ENCODE measurements at places on chromosomes 5 and 9.
A peak's percentile ranks its signal among the peaks of the same experiment; 100 is the strongest.

DNA sequence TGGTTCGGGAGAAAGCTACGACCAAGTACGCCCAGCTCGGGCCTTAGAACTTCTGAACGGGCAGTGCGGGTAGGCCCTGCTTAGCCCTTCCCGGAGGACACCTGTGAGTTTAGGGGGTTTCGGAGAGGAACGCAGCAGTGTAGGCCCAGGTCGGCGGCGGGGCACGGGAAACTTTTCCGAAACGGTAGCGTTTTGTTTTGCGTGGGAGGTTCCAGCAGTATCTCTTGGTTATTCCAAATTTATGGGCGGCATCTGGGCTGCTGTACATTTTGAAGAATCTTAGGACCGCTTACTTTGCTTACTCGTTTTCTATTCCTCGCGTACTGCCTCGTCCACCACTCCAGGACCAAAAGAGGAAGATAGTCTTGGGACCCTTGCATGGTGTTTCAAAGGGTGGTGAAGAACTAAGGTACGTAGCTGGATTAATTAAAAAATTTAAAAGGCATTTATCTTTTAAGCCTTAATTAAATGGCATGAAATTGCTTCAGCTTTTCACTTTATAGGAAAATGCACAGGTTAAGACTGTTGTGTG, 492 bp downstream of the TENT2 start:
- no peak for DNase-seq

- DNase-seq, result peak; percentile 35
These were observed 418.6 kb upstream of the TYRP1 start for GRCh38 chr9:12274577-12274976.

DNA sequence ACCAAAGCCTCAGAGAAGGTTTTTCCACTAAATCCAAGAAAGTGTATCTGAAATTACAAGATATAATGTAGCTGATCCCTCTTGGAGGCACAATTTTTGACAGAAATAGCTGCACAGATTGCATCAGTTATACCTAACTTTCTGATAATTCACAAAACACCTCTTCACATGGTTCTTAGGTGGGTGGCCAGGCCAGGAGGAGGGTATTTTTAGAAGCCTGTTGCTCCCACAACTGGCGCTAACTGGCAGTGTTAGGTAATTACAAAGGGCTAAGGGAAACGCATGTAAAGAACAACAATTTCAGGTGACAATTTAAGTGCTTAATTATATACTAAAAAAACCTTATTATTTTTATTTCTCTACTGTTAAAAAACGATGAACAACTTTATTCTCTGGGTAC, 247.9 kb downstream of the BNC2 start:
- DNase-seq, result no peak

DNA sequence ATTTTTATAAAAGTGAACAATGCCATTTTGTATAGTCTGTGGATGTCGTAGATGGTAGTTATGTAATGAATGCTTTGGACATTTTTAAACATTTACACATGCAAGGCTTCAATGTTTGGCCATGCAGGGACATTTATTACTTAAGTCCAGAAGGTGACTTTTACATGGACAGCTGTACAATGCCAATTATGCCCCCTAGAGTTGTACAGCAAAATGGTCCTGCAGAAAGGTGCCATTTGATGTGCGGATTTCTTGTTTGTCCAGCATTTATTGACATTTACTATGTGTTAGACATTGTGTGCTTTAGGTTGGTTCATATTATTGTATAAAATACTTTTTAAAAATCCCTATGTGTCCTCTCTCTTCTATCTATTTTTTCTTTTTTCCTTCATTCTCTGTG, 22.5 kb upstream of the COMMD10 start:
- no peak for DNase-seq

GRCh38 chr5:155004138-155004744, 9.3 kb upstream of the KIF4B start:
- DNase-seq, result no peak

GRCh38 chr9:2755285-2755684, 38.0 kb downstream of the KCNV2 start:
- no peak for DNase-seq

DNA sequence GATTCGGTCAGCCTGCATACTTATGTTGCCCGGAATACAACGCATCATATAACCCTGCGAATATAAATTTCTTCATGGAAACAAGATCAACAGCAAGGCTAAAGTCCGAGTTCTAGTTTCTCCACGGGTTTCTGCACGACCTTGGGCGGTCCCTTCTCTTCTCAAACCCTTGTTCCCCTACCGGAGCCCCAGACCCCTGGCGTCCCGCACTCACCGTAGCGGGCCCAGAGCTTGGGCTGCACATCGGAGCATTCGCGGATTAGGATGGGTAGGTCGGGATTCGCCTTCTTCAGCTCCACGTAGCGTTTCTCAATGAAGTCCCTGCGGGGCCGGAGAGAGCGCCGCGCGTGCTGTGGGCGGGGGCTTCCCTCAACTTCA, 399 bp downstream of the NDUFA2 start:
- no peak for DNase-seq

GRCh38 chr9:3875361-3876132, 349.7 kb upstream of the RFX3 start:
- no peak for DNase-seq

DNA sequence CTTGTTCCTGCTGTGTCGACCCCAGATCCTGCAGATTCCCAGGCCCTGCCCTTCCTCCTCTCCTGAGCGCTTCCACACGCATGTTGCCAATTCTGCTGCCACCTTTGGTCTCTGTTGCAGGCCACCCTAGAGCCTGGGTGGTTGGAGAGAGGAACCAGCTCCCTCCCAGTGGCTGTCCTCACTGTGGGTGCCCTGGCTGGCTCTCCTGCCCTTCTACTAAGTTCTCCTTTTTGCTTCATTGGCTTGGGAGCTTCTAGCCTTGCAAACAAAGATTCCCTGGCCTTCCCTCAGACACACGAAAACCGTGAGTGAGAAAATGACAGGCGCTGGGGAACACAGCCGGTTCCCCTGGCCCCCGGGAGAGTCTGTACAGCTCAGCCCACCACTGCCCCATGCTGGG, 14.2 kb upstream of the NCS1 start:
- no peak for DNase-seq

DNA sequence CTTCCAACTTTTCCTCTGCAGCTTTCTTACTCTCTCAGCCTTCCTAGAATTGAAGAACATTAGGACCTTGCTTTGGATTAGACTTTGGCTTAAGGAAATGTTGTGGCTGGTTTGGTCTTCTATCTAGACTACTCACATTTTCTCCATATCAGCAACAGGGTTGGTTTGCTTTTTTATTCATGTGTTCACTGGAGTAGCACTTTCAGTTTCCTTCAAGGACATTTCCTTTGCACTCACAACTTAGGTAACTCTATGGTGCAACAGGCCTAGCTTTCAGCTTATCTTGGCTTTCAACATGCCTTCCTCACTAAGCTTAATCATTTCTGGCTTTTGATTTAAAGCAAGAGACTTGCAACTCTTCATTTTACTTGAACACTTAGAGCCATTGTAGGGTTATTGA, 153.1 kb downstream of the CCDC192 start:
- no peak for DNase-seq

DNA sequence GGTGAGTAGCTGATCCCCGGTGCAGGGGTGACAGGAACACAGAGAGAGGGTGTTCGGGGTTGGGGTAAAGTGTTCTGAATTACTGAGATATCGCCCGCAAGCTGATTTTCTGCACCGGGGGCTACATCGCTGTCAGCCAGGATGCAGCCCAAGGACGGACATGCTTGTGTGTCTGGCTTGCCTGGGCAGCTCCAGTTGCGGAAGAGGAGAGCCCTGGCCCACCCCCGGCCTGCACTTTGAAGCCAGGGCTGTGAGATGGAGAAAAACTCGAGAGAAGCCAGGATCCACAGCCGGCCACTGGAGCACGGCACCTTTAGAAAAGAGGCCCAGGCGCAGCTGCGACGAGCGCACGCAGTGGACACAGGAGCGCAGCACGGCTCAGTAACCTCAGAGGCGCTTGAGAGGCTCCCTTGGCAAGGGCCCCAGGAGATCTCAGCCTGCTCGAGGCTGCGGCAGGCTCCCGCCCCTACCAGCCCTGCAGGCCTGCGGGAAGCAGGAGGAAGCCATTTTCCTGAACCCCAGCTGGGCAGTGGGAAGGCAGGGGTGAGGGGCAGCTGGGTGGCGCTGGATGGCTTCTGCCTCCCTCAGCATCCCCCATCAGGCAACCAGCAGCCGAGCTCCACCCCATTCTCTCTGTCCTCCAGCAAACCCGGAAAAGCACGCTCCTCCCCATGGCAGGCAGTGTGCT, 59.2 kb downstream of the C9orf50 start:
- DNase-seq, result no peak

DNA sequence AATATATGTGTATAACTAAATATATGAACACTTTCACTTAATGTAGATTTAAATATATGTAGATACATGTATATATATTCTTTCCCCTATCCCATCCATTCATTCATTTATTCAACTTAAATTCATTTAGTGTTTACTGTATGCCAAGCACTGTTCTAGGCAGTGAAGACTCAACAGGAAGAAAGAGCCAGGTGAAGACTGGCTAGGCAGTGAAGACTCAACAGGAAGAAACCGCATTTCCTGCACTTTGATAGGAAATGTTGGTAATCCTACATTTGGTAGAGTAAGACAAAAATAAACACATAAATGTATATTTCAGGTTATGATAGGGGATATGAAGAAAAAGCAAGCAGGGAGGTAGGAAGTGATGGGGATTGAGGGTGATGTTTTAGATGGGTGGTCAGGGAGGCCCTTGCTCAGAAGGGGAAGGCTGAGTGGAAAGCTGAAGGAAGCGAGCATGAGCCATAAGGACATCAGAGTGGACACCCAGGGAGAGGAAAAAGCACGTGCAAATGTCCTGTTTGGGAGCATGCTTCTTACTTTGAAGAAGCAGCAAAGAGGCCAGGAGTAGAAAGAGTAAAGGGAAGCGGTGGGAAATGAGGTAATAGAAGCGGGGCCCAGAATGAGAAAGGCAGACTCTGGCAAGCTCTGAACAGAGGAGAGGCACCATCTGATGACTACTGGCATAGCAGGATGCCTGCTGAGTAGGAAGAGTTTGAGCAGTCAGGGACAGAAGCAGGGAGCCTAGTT, 227.8 kb upstream of the MAP3K1 start:
- no peak for DNase-seq

- DNase-seq, result peak; percentile 62
These were observed at the start of the genes SURF1 and SURF2 for GRCh38 chr9:133356391-133357091. Gene SURF1 (minus strand): TSS chr9:133356487. CDS start chr9:133356453, 34 bp downstream. Gene SURF2 (plus strand): TSS chr9:133356550. CDS start chr9:133356593, 43 bp downstream.

DNA sequence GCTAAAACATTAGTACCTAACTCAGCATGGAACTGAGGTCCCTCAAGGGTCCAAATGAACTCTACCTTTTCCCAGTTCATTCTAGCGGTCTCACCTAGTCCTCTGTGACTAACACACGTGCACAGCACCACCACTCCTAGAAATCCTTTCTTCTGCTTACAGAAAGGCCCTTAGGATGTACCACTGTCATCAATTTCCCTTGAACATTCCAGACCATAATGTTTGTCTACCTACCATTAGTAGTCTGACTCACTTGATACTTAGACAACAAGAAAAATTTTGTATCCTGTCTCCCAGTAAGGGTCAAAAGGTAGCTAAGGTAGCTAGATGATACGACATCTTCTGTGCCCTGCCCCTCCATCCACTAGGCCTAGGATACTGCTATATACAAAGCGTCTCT, 166.6 kb downstream of the TSSK1B start:
- no peak for DNase-seq

DNA sequence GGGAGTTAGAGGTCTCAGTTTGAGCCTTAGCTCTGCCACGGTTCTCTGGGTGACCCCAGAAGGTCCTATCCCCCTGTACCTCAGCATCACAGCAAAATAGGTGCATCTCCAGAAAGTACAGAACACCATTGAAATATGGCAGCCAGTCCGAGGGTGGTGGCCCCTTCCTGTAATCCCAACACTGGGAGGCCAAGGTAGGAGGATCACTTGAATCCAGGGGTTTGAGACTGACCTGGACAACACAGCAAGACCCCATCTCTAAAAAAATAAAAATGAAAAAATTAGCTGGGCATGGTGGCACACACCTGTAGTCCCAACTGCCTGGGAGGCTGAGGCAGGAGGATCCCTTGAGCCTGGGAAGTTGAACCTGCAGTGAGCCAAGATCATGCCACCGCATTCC, 7.0 kb upstream of the CRB2 start:
- no peak for DNase-seq

GRCh38 chr9:11551106-11551505, 938.3 kb upstream of the PTPRD start:
- no peak for DNase-seq

GRCh38 chr5:167871091-167871490, 420.4 kb upstream of the WWC1 start:
- no peak for DNase-seq

GRCh38 chr5:171826132-171826531, 40.5 kb downstream of the SMIM23 start:
- no peak for DNase-seq

GRCh38 chr5:99763021-99763774, 772.0 kb upstream of the FAM174A start:
- DNase-seq, result no peak

DNA sequence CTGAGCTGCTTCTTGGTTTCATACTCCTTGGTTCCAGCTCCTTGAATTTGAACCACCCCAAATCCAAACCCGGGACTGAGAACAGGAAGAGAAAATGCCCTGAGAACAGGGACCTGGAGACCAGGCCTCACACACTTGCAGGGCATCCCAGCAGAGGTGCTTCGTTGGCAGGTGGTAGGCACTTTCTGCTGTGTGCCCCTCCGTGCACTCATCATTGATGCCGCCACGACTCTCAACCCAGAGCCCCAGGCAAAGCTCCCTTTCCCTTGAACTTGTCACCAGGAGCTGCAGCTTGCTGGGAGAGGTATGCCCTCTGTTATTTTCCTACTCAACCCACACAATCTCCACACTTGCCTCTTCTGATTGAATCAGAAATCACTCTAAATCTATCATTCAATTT, 217.8 kb upstream of the IRX1 start:
- DNase-seq, result no peak

DNA sequence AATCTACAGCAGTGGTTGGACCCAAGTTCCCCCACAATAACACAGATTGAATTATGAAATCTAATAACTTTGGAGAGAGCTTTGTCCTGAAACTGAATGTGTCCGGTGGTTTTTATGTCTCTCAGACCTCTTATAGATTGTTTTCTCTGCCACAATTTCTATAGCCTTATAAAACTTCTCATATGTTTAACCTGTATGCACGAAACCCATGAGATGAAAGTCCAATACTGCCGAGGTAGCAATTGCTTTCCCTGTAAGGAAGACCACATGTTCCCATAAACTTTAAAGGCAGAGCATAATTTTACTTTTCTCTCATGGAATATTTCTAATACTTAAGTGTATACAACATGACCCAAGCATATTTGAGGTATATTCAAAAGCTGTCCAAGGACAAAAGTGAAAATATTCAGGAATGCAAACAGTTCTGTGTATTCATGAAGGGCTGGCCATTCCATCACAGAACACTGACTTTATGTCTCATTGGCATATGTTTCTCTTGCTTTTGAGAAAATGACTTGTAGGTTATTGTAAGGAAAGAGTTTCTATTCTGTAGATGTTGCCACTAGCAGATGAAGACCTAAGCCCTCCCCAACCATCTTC, 94.4 kb upstream of the TLE4 start:
- no peak for DNase-seq

DNA sequence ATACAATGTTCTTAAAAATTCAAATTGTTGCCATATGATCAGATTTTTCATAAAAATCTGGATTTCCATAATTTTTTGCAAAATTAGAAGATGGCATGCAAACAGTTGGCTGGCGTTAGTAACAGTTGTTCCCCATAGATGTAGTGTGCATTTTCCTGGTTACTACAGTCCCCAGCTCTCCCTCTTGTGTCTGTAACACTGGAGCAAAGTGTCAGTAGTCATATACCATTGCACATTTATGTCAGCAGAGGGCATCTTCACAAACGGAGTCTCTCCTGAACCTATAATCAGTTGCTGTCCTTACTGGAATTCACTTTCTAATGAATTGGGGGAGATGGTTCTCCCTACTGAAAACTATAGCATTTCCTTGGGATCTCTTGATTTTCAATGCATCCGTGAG, 44.7 kb upstream of the DMAC1 start:
- DNase-seq, result no peak

Measured in hippocampal formation (tissue), 2 donors.